ENCODE measurements at places on chromosomes 12 and 14. TPM values are rescaled to one million over a fixed set of nuclear protein-coding genes. Genes with fewer than 3 reads are reported as not detected.
A peak's percentile ranks its signal among the peaks of the same experiment; 100 is the strongest.

GRCh38 chr12:114935658-114936057 is 251.7 kb upstream of the TBX3 start:
- DNase-seq, result no peak

GRCh38 chr12:107352347-107353081 is 259.2 kb upstream of the CRY1 start:
- no peak for DNase-seq

DNA sequence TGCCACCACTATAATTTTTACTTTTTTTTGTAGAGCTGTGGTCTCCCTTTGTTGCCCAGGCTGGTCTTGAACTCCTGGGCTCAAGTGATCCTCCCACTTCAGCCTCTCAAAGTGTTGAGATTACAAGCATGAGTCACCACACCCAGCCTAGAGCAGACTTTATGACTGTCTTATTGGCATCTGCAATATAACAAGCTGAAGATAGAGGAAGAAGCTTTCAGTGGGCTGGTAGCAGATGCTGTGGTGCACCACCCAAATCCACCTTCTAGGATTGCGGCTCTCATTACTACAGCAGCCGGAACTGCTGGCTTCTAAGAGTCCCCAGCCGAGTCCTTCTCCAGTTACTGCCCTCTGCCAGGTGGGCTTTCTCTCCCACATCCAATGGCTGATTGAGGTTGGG is 7.6 kb upstream of the STK38L start:
- no peak for DNase-seq

- DNase-seq, result no peak
These were observed 107.8 kb downstream of the VCPKMT start for GRCh38 chr14:50008562-50008961.

DNA sequence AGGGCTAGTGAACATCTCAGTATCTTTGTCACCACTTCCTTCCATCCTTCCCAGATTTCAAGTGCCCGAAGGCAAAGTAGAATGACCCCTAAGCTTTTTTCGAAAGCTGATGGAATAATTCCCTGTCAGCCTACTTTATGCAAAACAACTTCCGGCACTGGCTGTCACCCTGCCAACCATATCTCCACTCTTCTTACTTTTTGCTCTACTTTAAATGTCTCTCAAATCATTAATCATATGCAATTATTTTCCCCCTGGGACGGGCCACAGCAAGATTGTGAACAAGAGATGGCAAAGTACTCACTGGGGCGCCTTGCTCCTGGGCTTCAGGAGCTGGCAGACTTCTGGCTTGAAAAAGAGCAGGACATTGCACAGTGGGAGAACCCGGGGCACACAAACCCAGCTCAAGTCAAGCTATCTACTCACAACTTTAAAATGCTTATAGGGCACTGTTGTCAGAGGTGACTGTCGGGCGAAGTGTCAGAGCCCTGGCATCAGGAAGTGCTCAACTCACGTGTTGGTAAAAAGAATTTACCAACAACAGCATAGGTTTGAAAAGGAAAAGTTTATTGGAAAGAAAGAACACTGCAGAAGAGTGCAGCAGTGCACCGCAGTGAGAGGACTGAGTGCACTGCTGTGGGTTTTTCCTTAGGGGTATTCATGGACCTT is 373.5 kb downstream of the PAWR start:
- DNase-seq, result no peak

- no peak for DNase-seq
These were observed 754.5 kb downstream of the C12orf50 start for GRCh38 chr12:87274594-87275245.

GRCh38 chr12:7667125-7667524 is 1.4 kb upstream of the APOBEC1 start:
- DNase-seq, result no peak

GRCh38 chr12:95624589-95624988 is 73.3 kb upstream of the USP44 start:
- no peak for DNase-seq

- no peak for DNase-seq
These were observed 10.8 kb upstream of the GTF2A1 start for GRCh38 chr14:81231540-81231939.

GRCh38 chr12:53538209-53538689 is 31.0 kb upstream of the NPFF start:
- no peak for DNase-seq

GRCh38 chr12:97643924-97644323 is 181.3 kb downstream of the RMST start:
- no peak for DNase-seq

DNA sequence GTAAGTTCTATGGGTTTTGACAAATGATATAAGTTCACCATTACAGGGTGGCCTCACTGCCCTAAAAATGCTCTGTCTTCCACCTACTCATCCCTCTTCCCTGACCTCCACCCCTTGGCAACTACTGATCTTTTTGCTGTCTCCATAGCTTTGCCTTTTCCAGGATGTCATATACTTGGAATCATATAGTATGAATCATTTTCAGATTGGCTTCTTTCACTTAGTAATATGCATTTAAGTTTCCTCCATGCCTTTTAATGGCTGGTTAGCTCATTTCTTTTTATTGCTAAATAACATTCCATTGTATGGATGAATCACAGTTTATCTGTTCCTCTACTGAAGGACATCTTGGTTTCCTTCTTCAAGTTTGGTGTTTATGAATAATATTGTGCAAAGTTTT is 14.0 kb upstream of the PEX5 start:
- no peak for DNase-seq

- DNase-seq, result no peak
These were observed 26.6 kb upstream of the NXPH4 start for GRCh38 chr12:57190037-57190436.

- peak; percentile 54 for DNase-seq
These were observed 723 bp downstream of the SIVA1 start for GRCh38 chr14:104753528-104754212.

- no peak for DNase-seq
These were observed 21.2 kb downstream of the TMED10 start for GRCh38 chr14:75155169-75155568.

DNA sequence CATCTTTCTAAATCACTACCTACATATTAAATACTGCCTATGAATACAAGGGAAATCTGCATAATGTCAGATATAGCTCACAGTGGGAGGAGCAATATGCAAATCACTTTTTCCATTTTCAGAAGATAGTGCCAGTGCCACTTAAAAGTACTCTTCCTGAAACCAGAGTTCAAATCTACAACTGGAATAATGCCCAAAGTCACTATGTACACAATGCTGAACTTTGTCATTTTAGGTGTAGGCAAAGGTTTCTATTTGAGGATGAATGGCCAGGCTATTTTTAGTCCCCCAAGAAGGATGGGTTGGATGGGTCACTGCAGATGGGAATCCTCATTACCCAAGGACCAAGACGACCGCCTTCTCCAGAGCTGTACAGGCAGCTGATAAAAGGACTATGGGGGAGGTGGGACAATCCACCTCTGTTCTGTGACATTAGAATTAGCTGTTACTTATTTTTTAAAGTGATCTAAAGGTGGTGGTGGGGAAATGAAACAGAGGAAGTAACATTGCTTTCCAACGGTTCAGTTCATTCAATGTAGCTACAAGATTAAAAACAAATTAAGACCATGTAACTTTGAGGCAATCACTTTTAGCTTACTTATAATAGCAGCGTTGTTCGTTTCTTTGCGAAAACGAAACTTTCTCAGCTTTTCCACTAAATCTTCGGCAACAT is 5.6 kb downstream of the GMFB start:
- DNase-seq, result no peak

DNA sequence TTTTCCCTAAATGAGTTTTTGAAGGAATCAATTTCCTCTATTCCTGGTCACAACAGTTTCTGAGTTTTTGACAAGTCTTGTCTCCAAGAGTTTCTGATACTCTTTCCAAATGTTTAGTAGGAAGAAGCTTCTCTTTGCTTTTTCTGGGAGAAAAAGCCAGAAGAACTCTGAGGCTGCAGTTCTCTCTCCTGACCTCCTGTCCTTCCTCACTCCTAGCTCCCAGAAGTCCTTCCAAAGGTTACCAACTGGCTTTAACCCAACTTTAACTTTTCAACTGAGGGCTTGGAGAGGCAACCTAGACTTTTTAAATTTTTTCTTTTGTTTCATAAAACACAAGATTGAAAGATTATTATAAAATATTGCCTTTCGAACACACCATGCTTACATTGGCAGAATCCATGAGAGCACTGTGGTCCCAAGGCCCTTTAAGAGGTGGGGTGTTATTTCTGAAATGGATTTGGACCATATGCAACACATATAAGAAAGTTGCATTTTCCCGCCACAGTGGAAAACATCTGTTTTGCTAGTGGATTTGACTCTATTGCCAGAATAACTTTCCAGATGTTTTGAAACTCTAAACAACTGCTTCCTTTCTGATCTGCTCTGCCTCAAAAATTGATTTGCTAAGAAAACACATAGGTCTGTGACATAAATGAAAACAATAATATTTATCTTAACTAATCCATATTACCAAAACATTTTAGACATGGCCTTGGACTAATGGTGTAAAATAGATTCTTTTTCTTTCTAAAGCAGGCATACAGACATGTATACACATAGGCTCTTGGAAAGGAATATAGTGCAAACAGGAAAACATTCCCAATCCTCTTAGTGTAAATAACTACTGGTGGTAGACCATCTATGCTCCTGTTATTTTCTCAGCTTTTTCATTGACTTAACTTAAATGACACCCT is 22.3 kb upstream of the EPS8 start:
- no peak for DNase-seq

DNA sequence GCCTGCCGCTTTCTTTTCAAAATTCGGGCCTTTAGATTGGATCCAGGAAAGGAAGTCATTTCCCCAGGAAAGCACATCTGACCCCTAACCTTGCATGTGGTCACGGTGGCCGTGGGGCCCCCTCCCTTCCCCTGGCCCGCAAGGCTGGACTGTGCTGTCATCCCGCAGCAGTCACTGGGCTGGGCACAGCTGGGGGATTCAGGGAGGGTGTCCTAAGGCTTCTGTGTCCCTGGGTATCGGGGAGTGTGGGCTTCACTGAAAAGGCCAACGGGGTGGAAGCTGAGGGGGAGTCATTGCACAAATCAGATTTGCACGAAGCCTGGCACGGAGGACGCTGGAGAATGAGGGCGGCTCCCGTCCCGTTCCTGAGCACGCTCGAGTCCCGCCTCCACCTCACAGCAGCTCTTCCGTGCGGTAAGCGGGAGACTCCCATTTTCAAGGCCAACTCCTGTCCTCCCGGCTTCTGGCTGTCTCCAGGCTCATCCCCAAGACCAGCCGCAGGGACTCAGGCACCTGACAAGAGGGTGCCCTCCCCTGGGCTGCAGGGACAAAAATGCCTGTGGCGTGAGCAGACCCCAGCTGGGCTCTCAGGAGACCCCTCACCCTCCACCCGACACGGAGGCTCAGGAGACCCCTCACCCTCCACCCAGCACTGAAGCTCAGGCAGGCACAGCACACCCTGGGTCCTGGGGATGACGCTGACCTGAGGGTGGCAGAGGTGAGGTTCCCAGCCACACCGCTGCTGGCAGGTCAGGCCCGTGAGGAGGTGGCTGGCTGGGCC is 9.6 kb downstream of the XRCC3 start:
- no peak for DNase-seq

- peak; percentile 92 for DNase-seq
These were observed 21.6 kb upstream of the CACNA2D4 start for GRCh38 chr12:1939801-1940607.

DNA sequence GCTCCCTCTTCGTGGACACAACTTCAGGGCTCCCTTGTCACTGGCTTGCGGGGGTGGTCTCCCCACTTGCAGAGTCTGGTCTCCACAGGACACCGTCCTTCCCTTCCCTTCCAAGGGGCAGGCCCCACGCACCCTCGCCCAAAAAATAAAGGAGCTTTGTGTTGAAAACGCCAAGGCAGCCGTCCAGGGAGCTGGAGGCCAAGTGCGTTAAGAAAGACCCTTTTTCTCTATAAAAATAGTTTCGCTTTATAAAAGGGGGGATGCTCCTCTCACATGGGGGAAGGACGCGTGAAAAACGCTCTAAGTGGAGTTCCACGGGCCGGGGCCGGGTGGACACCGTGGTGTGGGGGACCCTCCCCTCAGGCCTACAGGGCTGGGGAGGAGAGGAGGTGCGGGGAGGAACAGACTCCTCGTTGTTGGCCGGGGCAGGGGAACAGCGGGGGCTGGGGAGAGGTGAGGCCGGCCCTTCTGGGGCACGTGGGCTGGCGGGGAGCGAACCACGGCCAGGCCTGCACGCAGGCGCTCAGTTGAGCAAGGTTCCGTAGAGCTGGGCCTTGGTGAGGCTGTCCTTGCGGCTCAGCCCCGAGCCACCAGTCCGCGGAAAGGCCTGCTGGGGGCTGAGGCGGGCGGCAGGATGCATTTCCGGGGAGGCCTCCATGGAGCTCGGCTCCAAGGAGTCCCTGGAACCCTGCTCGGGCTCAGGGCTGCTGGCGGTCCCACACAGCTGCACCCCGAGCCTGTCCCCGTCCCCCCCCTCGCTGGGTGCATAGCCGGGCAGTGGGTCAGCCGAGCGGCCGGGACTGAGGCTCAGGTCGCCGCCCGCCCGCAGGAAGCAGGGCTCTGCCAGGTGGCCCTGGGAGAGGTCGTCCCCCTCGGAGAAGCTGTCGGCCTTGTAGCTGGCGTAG is 49.5 kb downstream of the BEGAIN start:
- DNase-seq, result peak; percentile 26

GRCh38 chr14:100302616-100303015 is 3.6 kb downstream of the SLC25A29 start:
- peak; percentile 32 for DNase-seq

- no peak for DNase-seq
These were observed 90.3 kb downstream of the KCNK10 start for GRCh38 chr14:88232771-88233170.

- DNase-seq, result no peak
These were observed 24.6 kb downstream of the TTC9 start for GRCh38 chr14:70666361-70666686.

GRCh38 chr14:102584871-102585869 is 7.3 kb upstream of the RCOR1 start:
- no peak for DNase-seq

- no peak for DNase-seq
These were observed 101.0 kb downstream of the SCN8A start for GRCh38 chr12:51692016-51692415.

TAS2R10 gene
- not detected for total RNA-seq

RTL1 gene
- not detected for total RNA-seq

ZNF26 gene
- 4.7 TPM for total RNA-seq

RFX4 gene
- total RNA-seq, result not detected

RAB21 gene
- 169 TPM for total RNA-seq

RPS6KL1 gene
- 18.6 TPM for total RNA-seq

GPR137C gene
- 0.47 TPM for total RNA-seq

GDF3 gene
- total RNA-seq, result not detected

GZMH gene
- 0.47 TPM for total RNA-seq

PROX2 gene
- total RNA-seq, result not detected

RBM19 gene
- 19.8 TPM for total RNA-seq

ARHGAP9 gene
- total RNA-seq, result 5.7 TPM

EFS gene
- total RNA-seq, result 3.3 TPM

All from left ventricle myocardium superior (tissue), 1 donor.